ENCODE measurements at places on chromosomes 11 and 22.

GRCh38 chr11:113317339-113317738, 3.0 kb downstream of the TTC12 start:
- DNase-seq, result no peak

DNA sequence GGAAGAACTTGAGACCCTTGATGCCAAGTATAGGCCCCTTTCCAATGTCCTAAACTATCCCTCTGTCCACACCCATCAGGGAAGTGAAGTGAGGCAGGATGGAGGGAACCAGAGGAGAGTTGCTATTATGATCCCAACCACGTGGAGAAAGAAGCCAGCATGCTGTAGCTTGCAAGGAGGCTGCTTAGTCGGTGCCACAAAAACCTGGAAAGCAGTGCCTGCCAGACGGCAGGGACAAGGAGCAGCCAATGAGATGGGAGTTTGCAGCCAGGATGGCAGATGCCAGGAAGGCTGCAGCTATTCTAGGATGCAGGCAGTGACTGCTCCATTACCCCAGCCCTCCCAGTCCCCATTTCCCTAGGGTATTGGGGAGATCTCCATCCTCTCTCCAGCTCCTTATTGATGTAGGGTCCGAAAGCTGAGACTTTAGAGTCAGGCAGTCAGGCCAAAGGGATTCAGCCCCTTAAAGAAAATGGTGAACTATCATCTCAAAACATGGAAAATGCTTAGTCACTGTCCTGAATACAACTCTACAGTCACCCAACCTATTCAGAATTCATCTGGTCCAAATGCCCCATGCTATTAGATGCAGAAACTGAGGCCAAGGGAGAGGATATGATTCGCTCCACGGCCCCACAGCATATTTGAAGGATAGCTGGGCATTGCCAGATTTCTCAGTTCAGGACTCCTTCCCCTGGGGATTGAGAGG, 18.4 kb upstream of the LRRC55 start:
- no peak for DNase-seq

DNA sequence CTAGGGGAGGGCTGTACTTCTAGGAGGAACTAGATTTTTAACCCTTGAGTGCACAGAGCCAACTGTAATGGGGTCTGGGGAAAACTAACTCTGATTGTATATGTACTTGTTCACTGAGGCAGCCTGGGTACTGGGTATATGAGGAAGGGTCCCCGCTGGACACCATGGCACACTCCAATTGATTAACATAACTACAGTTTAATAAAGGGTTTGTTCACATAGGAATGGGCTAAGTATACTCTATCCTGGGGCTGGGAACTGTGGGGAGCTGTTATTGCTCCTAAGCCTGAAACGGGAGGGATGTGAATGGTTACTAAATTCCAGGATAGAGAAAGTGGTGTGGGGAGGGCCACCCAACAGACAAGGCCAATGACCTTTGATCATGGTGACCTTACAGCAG, 67.6 kb downstream of the PARVA start:
- DNase-seq, result no peak

DNA sequence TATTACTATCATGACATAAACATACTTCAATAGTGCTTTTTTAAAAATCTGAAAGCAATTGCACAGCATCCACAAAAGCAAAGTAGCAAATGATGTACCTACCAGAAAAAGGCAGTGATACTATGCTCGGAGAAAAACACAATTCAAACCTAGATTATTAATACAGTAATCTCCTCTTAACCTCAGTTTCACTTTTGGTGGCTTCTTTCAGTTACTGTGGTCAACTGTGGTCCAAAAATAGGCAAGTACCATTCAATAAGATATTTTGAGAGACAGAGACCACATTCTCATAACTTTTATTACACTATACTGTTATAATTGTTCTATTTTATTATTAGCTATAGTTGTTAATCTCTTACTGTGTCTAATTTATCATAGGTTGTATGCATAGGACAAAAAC, 20.8 kb downstream of the KCNA4 start:
- DNase-seq, result no peak

GRCh38 chr11:118921121-118921928, 4.4 kb downstream of the BCL9L start:
- DNase-seq, result no peak

GRCh38 chr22:27151407-27151806, 494.0 kb downstream of the MIAT start:
- no peak for DNase-seq
